ENCODE measurements at places on chromosomes 5 and 9.
A peak's percentile ranks its signal among the peaks of the same experiment; 100 is the strongest.

DNA sequence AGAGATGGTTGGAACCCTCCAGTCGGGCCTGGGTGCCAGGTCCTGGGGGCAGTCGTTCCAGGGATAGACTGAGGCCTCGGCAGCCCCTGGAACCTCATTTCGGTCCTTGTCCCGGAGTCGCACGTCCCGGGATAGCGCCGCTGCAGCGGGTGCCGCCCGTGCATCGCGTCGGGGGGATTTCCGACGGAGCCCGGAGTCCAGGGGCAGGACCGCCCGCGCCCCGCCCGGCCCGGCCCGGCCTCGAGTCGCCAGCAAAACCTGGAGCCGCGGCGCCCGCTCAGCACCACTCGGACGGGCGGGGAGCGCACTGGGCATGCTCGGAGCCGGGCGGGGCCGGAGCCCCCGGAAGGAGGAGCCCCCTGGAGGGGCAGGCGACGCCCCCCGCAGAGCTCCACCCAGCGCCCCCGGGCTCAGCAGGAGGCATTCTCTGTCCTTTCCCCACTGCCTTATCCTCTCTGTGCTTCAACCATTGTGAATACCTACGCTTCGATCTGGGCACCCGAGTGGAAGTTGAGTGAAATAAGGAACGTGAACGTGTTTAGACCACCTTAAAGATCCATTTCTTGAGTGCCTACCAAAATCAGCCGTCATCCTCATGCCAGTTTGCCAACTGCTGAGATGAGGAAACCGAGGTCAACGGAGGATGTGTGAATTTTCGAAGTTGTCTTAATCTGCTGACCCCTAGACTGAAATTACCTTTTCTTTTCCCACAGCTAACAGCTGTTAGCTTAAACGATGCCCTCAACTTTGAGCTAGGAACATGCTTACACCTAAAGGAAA is 1.7 kb upstream of the PTPN3 start:
- no peak for DNase-seq

- no peak for DNase-seq
Observed at GRCh38 chr9:6910032-6910431, 152.3 kb downstream of the KDM4C start.

GRCh38 chr9:132005899-132006298 is 73.8 kb downstream of the MED27 start:
- no peak for DNase-seq

- no peak for DNase-seq
Observed at GRCh38 chr5:134427540-134428041, 15.9 kb upstream of the CDKN2AIPNL start.

- DNase-seq, result no peak
Observed at GRCh38 chr5:120917214-120917758, 453.2 kb downstream of the PRR16 start.

GRCh38 chr5:6708814-6709213 is 4.4 kb upstream of the TENT4A start:
- no peak for DNase-seq

GRCh38 chr9:524008-524407 is 309.3 kb downstream of the DOCK8 start:
- no peak for DNase-seq

- DNase-seq, result no peak
Observed at GRCh38 chr5:40909264-40909663, at the start of gene C7. Gene C7 (plus strand): TSS chr5:40909497. CDS start chr5:40909611, 114 bp downstream.

GRCh38 chr9:113808391-113809358 is 67.4 kb upstream of the ZNF618 start:
- no peak for DNase-seq

GRCh38 chr9:13721481-13722235 is 442.2 kb upstream of the MPDZ start:
- DNase-seq, result no peak

DNA sequence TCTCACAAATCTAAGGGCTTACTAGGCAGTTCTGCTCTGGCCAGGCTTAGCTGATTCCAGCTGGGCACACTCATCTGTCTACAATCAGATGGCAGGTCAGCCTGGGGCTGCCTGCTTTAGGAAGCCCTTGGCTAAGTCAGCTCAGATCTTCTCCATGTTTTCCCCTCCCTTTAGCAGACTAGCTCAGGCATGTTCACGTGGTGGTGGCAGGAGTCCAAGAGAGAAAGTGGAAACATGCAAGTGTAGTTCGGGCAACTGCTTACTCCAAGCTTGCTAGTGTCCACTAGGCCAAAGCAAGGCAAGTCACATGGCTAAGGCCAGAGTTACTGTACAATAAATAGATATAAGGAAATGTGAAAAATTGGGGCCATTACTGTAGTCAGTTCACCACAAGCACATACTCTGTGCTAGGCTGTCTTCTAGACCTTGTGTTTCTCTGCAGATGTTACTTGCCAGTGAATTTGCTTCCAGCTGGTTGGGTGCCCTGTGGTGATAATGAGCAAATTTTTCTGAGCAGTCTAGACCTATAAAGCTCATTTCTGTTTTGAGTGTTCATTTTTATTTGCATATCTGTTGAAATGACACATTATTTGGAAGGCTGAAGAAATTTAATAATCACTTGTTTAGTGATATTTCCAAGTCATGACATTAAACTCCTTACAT is 38.3 kb downstream of the RECK start:
- DNase-seq, result no peak

- no peak for DNase-seq
Observed at GRCh38 chr5:125196481-125197111, 450.2 kb upstream of the ZNF608 start.

GRCh38 chr9:94826644-94827410 is 100.3 kb downstream of the AOPEP start:
- no peak for DNase-seq

DNA sequence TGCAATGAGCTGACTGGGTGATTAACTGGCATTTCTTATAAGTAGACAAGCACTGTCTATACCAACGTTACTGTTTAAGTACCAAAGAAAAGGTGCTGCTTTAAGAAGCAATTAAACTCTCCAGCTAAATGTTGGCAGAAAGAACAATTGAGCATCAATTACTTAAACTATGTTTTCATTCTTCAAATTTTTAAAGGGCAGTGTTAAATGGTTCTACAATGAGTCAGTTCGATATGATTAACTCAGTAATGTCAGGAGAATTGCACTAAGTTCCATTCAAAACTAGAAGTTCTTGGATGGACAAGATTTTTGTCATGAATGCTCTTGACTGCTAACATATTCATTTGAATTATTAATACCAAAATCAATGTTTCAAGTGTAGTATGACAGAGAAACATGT is 593.7 kb downstream of the DNAH5 start:
- no peak for DNase-seq

GRCh38 chr5:124393584-124394379 is 352.7 kb downstream of the ZNF608 start:
- no peak for DNase-seq

DNA sequence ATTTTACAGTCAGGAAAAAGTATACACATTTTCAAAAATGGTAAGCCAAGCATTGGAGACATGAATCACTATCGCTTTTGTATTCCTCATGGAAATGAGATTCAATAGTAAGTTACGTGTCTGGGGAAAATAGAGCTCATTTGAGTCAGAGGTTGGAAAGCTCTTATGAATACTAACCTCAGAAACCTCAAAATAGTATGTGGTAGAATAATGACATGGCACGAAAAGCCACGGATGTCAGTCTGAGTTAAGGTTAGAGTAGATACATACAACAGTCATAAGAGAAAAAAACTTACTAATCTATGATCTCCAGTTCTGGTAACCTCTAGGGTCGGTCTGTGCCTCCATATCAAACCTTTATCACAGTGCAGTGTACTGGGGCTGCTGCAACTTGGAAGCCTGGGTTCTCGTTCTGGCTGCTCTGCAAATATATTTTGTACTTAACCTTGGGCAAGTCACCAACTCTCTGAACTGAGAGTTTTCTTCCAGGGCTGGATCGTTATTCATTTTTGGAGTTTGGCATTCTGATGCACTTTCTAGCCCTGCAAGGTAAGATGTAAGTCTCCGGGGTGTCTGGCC is 31.8 kb downstream of the MAP1B start:
- DNase-seq, result no peak

- DNase-seq, result no peak
Observed at GRCh38 chr9:105441616-105442160, 6.1 kb upstream of the FSD1L start.

- no peak for DNase-seq
Observed at GRCh38 chr9:124771867-124772679, 962 bp upstream of the NR6A1 start.

DNA sequence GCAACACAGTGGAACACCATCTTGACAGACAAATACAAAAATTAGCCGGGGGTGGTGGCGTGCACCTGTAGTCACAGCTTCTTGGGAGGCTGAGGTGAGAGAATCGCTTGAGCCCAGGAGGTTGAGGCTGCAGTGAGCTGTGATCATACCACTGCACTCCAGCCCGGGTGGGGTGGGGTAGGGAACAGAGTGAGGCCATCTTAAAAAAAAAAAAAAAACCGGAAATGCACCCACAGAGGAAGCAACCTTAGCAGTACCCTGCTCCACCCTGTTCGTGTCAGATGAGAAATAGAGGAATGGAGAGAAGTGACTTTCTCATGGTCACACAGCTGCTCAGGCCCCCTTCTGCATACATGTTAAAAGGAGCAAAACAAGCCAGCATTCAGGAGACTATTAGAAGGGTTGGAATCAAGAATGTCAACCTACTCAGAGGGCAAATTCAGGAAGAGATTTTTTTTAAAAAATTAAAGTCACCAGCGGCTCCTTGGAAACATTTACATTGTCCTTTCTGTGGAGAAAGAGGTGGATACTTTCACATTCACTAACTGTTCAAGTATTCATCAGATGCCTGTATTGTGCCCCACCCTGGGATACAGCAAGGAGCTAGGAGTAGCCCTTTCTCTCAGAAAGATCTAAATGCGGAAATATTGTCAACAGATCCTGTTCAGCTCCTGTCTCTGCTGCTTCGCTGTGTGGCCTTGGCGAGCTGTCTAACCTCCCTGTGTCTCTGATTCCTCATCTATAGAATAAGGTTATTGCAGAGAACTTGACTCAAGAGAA is 41.0 kb downstream of the CYFIP2 start:
- peak; percentile 52 for DNase-seq

DNA sequence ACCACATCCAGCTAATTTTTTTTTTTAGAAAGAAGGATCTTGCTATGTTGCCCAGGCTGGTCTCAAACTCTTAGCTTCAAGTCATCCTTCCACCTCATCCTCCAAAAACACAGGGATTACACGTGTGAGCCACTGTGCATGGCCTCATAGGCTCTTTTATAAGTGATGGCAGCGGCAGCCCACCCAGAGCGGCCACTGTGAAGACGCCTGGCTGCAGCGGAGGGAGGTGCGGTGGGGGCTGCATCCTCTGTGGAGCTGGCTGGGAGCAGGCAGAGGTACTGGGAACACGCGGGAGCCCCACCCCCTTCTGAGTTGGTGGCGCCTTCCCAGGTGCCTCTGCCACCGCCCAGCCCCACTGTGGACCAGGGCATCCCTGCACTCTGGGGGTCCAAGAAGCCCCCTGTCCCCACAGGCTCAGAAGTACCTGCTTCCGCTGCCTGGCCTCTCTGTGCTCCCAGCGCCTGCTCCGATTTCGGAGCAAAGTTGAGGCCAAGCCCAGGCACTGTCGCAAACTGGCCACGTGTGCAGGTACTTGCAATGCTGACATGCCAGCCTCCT is 16.9 kb upstream of the ECPAS start:
- no peak for DNase-seq

DNA sequence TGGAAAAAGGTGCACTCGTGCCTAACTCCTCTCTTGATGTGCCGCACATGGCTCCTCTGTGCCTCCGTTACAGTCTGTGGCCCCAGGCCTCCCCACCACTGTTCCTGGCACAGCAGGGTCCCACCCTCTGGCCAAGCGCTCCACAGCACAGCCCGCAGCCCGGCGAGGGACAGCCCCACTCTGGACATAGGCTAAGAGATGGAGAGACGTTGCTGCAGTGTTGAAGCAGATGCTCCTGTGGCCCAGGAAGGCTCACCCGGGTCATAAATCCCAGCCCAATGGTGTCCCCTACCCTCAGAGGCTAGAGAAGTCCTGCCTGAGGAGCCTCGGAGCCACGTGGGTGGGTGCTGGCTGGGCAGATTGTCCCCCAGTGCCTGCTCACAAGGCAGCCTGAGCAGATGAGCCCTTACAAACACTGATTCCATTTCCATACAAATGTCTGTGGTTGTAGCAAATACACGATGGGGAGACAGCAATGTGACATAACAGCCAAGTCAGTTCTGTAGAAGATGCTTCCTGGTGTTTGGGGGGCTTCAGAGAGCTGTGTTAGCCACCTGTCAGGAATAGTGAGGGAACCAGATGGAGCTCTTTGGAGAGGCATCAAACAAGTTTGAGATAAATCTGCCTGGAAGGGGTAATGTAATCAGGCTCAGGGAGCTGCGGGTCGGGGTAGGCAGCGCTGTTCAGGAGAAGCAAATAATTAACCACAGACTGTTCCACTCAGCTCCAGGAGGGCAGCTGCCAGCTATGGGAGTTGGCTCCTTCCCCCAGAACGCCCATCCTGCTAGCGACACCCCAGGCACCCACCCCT is 41.7 kb downstream of the C5orf15 start:
- no peak for DNase-seq

- peak; percentile 91 for DNase-seq
Observed at GRCh38 chr9:133683586-133684120, 47.5 kb downstream of the DBH start.

DNA sequence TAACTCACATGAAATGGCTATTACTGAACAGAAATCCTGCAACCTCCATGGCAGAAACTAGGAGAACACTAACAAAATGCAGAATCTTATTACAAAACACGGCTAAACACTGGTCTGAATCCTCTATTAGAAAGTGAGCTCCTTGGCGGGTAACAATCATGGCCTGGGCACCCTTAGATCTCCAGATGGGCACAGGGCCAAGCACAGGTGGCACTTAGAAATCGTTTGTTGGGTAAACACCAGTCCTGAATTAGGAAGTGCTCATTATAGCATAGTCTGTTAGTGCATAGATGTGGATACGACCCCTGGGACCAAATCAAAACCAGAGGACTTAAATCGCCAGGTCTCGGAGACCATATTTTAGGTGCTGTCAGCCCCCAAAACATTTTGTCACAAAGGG is 14.4 kb downstream of the VDAC1 start:
- DNase-seq, result no peak

DNA sequence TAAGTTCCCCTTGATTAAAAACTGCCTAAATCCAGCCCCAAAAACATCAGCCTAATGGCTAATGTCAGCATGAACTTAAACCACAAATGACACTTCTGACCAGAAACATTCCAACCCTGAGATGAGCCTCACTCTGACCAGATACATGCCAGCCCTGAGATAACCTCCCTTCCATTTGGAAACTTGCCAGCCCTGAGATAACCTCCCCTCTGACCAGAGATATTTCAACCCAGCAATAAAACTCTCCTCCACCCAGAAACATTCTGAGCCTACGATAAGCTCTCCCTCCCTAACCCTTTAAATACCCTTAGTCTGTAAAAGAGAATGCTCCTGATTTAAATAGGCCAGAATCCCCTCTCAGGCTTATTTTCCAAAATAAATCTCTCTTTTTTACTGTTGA is 1035.7 kb upstream of the NUDT12 start:
- no peak for DNase-seq

- no peak for DNase-seq
Observed at GRCh38 chr5:135719428-135720063, 114.9 kb upstream of the SLC25A48 start.
